Prostate gland (tissue), 2 donors: ENCODE measurements at places on chromosomes 6 and 20. TPM values are rescaled to one million over a fixed set of nuclear protein-coding genes. Genes with fewer than 3 reads are reported as not detected.

GRCh38 chr6:158868890-158869825 lies 50.0 kb upstream of the EZR start:
- peak; percentile 69 for DNase-seq

DNA sequence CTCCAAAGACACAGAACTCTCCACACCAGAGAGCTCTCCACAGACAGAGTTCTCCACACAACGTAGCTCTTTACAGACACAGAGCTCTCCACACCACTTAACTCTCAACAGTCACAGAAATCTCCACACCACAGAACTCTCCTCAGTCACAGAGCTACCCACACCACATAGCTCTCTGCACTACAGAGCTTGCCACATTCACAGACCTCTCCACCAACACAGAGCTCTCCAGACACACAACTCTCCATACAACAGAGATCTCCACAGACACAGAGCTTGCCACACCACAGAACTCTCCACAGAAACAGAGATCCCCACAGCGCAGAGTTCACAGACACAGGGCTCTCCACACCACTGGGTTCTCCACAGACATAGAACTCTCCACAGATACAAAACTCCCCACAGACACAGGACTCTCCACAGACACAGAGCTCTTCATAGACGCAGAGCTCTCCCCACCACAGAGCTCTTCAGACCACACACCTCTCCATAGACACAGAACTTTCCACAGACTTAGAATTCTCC lies 52.5 kb downstream of the ERMARD start:
- DNase-seq = no peak

- DNase-seq = no peak
Measured at GRCh38 chr6:80215063-80215462, 108.6 kb downstream of the BCKDHB start.

DNA sequence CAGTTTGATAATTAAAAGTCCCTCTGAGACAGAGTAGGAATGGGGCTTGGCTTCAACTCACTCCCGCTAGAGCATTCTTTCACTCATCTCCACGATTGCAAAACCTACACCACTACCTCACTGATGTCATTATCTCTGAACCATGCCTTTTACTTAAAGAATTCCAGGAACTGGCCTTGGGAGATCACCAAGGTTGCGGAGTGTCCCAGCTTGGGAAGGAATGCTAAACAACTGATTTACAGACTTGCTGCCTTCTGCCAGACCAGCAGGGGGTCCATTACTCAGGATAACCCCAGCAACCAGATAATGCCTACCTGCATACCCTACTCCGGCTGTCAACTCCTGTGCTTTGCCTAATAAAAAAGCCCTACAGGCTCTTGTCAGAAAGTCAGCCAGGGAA lies 102.2 kb upstream of the RALGAPA2 start:
- DNase-seq = no peak

- DNase-seq = no peak
Measured at GRCh38 chr6:33373960-33374910, 17.4 kb upstream of the KIFC1 start.

- DNase-seq = no peak
Measured at GRCh38 chr20:859751-860231, 26.3 kb downstream of the FAM110A start.

The ADGRF1 gene
- 11.5 TPM for total RNA-seq

DNA sequence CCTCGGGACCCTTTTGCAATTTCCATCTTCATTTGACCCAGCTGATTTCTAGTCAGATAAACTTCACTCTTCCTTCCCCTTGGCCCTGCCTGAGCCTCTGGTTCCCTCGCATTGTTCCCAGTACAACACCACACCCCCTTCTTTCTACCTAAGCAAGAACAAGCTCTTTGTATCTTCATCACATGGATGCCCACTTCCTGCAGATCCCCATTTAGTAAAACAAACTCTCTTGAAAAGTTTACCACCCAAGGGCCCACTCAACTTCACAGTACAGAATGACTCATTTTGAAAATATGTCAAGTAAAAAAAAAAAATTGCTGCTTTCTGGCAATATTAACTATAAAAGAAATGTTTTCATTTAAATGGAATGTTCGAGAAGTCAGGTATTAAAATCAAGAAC lies 5.2 kb downstream of the FAXC start:
- no peak for DNase-seq

DNA sequence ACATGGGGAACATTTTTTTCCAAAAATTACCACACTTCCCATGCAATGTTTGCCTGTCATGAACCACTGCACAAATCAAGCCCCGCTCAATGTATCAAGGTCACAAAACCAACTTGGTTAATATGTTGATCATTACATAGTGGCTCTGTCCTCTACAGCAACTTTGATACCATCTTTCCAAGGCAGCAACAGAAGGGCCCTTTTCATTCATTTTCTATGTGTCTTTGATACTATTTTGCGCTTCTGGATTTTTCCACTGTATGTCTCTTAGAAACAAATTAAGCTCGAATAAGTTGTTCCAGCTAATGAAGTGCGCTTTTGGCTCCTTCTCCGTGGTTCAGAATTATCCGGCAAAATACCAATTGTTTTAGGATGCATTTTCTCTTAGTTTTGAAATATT lies 1.5 kb downstream of the ZHX3 start:
- DNase-seq = no peak

DNA sequence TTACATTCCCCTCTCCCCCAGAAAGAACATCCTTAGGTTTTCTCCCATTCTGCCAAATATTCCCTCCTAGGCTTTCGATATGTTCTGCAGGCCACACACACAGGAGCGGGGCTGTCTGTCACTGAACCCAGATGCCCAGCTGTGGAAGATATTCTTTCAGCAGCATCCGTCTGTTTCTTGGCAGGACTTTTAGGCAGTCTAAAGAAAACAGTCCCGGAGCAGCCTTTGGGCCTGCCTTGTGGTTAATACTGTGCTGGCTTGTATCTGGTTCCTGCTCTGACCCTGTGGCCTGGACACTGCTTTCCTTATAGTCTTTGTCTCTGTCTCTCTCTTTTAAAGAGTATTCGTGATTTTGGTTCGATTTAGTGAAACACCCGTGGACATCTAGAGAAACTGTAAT lies 94.6 kb upstream of the SUPT3H start:
- DNase-seq = peak; percentile 6
